ENCODE measurements at places on chromosomes 11 and 22. TPM values are rescaled to one million over a fixed set of nuclear protein-coding genes. Genes with fewer than 3 reads are reported as not detected.

RIC3 gene
- 10.5 TPM for polyA plus RNA-seq

MGAT3 gene
- 2.7 TPM for polyA plus RNA-seq

C11orf91 gene
- not detected for polyA plus RNA-seq

IL18 gene
- 37.4 TPM for polyA plus RNA-seq

MS4A3 gene
- not detected for polyA plus RNA-seq

LRRC10B gene
- polyA plus RNA-seq: 1.0 TPM

FGF3 gene
- not detected for polyA plus RNA-seq

DNA sequence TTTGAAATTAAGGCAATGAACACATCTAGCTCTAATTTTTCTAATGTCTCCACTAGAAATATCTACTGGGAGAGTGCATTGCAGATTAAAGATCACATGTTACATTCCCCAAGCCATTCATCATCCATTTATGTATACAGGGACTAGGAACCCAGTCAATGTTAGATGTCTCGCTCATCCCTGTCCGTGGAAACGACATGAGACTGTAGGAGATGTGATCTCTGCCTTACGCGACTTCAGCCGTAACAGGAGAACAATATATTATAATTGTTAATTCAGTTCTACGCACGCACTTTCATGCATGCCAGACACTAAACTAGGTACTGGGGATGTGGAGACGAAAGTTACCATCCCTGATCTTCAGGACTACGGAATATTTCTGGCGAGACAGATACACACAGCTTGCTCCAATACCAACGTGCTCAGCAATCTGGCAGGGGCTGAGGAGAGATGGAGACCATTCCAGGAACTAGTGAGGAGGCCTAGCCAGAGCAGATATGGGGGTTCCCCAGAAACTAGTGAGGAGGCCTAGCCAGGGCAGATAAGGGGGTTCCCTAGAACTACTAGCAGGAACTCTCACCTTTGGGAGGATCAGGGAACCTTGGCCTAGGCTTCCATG is 706 bp downstream of the DCPS start:
- no peaks in the 10 kb centered on the region for H3K4me1 ChIP-seq
- peak overlapping the region; percentile 99 for H3K4me3 ChIP-seq
- H3K27ac ChIP-seq: peak overlapping the region; percentile 96
- H3K27me3 ChIP-seq: no peaks in the 10 kb centered on the region
- peaks cover 2% of the 10 kb centered on the region for H3K36me3 ChIP-seq
- DNase-seq: no peak

DNA sequence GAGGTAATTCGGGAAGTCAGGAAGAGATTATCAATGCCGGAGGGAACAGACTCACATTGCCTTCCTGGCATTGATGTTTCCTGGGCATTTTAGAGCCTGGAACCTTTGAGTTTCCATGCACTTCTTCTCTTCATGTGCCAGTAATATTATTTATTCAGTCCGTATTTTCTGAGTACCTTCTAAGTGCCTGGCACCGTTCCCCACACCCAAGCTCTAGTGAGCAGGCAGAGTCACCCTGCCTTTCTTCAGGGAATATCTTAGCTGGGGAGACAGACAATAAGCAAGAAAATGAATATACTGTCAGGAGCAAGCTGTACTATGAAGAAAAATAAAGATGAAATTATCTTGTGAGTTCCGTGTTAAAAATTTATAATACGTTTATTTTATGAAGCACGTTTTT is 136.2 kb upstream of the SEZ6L start:
- no peak overlapping the region for H3K4me3 ChIP-seq
- no peak overlapping the region for H3K27ac ChIP-seq
- no peaks in the 10 kb centered on the region for H3K36me3 ChIP-seq
- no peaks in the 10 kb centered on the region for H3K27me3 ChIP-seq
- no peaks in the 10 kb centered on the region for H3K4me1 ChIP-seq

DNA sequence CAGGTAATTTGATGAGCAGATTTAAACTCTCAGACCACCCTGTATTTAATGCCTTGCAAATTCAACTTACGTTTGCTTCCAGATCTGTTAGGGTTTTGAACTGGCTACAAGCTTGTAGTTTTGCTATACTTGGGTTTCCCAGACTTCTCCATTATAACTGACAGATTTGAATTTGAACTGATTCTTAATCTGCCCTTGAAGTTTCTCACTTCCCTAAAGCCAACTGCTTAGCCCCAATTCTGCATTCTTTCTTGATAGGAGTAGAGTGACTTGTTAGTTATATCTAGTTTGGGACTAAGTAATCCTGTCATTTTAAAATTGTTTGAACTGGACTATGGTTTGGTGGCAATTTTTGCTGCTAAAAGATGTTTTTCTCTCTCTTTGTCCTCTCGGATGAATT is 9.7 kb downstream of the LAYN start:
- no peak overlapping the region for H3K27ac ChIP-seq
- no peak overlapping the region for H3K4me3 ChIP-seq
- no peaks in the 10 kb centered on the region for H3K4me1 ChIP-seq
- no peak for DNase-seq

- peak; percentile 81 for DNase-seq
- H3K27me3 ChIP-seq: no peaks in the 10 kb centered on the region
- H3K27ac ChIP-seq: no peak overlapping the region
- H3K4me1 ChIP-seq: no peaks in the 10 kb centered on the region
Observed at GRCh38 chr22:23128269-23129108, 13.3 kb downstream of the RSPH14 start.

GRCh38 chr22:21646608-21647590 is 4.8 kb downstream of the SDF2L1 start:
- no peak for DNase-seq
- H3K27me3 ChIP-seq: no peaks in the 10 kb centered on the region
- peaks cover 7% of the 10 kb centered on the region for H3K4me1 ChIP-seq
- no peak overlapping the region for H3K4me3 ChIP-seq

- H3K27me3 ChIP-seq: no peaks in the 10 kb centered on the region
- peaks cover 24% of the 10 kb centered on the region for H3K36me3 ChIP-seq
- no peak for DNase-seq
- H3K4me1 ChIP-seq: peaks cover 6% of the 10 kb centered on the region
- no peak overlapping the region for H3K27ac ChIP-seq
- H3K4me3 ChIP-seq: no peak overlapping the region
Observed at GRCh38 chr11:66272596-66272995, 4.2 kb downstream of the RAB1B start.

- no peak overlapping the region for H3K27ac ChIP-seq
- no peak for DNase-seq
- H3K27me3 ChIP-seq: no peaks in the 10 kb centered on the region
- H3K4me1 ChIP-seq: no peaks in the 10 kb centered on the region
- H3K4me3 ChIP-seq: no peak overlapping the region
Observed at GRCh38 chr11:117882311-117882905, 6.0 kb upstream of the FXYD6 start.

GRCh38 chr11:2127482-2128129 is 11.6 kb downstream of the IGF2 start:
- DNase-seq: no peak
- no peaks in the 10 kb centered on the region for H3K4me1 ChIP-seq
- no peaks in the 10 kb centered on the region for H3K36me3 ChIP-seq
- H3K27me3 ChIP-seq: no peaks in the 10 kb centered on the region

- no peaks in the 10 kb centered on the region for H3K36me3 ChIP-seq
- DNase-seq: no peak
- no peaks in the 10 kb centered on the region for H3K4me1 ChIP-seq
- no peaks in the 10 kb centered on the region for H3K27me3 ChIP-seq
- H3K27ac ChIP-seq: no peak overlapping the region
- H3K4me3 ChIP-seq: no peak overlapping the region
Observed at GRCh38 chr11:75632450-75632849, 36.4 kb downstream of the MAP6 start.

DNA sequence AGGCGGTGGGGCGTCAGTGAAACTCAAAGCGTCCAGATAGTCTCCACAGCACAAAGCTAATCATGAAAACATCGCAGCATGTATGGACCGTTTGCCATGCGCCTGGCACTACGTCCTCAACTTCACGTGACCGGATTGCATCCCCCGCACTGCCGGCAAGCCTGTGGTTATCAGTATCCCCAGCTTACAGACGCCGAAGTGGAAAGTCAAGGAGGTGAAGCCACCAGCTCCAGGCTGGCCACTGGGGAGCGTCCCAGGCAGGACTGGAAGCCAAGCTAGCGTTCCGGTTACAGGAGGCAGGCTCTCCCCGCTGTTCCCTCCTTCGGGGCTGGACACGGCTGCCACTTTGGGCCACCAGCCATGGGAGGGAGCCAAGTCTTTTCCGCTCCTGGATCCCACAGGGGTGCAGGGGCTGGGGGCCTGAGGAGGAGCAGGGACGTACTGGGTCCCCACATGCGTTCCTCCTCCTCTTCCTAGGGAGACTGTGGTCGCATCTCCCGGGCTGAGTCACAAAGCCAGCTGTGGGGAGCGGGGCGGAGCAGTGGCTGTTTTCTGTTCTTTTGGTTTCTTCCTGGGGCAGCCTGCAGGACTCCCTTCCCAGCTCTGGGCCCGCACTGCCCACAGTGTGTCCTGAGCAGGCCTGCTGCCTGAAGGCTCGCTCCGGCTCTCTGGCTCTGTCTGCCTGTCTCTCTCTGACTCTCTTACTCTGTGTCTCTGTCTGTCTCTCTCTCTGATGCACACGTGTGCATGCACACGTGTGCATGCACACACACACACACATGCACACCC is 4.3 kb upstream of the OSBPL5 start:
- H3K27me3 ChIP-seq: no peaks in the 10 kb centered on the region
- no peak overlapping the region for H3K27ac ChIP-seq
- H3K4me1 ChIP-seq: peaks cover 10% of the 10 kb centered on the region
- DNase-seq: no peak
- no peaks in the 10 kb centered on the region for H3K36me3 ChIP-seq

DNA sequence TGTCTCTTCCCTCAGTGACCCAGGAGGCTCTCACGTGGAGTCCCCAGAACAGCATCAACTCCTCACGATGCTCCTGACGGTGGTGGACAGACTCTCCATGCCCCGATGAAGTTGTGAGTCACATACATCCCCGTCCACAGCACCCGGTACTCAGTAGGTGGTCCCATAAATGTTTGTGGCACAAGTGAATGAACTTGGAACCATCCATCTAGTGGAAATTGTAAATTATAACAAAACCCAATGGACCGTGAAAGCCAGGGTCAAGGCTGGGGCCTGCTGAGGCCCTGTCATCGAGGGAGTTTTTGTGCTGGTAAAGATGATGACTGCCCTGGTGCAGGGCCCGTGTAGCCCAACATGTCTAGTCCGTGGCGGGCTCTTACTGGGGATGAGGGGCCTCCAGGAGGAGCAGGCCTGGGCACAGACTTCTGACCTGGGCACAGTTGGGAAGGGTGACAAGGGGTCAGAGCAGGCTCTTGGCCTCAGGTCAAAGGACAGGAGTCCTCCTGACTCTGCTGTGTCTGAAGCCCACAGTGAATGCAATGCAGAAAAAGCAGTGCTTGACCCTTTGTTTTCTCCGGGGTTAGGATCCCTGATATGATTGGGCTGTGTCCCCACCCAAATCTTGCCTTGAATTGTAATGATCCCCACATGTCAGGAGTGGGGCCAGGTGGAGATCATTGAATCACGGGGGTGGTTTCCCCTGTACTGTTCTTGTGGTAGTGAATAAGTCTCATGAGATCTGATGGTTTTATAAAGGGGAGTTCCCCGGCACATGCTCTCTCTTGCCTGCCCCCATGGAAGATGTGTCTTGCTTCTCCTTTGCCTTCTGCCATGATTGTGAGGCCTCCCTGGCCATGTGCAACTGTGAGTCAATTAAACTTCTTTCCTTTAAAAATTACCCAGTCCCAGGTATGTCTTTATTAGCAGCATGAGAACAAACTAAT is 20.0 kb upstream of the SMIM38 start:
- no peaks in the 10 kb centered on the region for H3K27me3 ChIP-seq
- H3K4me3 ChIP-seq: no peak overlapping the region
- no peak for DNase-seq
- peaks cover 15% of the 10 kb centered on the region for H3K4me1 ChIP-seq
- no peaks in the 10 kb centered on the region for H3K36me3 ChIP-seq

- no peak for DNase-seq
- H3K27me3 ChIP-seq: no peaks in the 10 kb centered on the region
- no peak overlapping the region for H3K4me3 ChIP-seq
Observed at GRCh38 chr11:125773516-125773915, 5.1 kb downstream of the PATE2 start.

- no peak for DNase-seq
- no peak overlapping the region for H3K4me3 ChIP-seq
- peaks cover 7% of the 10 kb centered on the region for H3K4me1 ChIP-seq
Observed at GRCh38 chr11:73239571-73240189, 21.6 kb downstream of the P2RY2 start.

GRCh38 chr11:57464539-57465181 is 4.3 kb downstream of the RTN4RL2 start:
- H3K27ac ChIP-seq: no peak overlapping the region
- H3K4me1 ChIP-seq: no peaks in the 10 kb centered on the region
- H3K27me3 ChIP-seq: peaks cover 6% of the 10 kb centered on the region
- DNase-seq: no peak
- H3K4me3 ChIP-seq: no peak overlapping the region

DNA sequence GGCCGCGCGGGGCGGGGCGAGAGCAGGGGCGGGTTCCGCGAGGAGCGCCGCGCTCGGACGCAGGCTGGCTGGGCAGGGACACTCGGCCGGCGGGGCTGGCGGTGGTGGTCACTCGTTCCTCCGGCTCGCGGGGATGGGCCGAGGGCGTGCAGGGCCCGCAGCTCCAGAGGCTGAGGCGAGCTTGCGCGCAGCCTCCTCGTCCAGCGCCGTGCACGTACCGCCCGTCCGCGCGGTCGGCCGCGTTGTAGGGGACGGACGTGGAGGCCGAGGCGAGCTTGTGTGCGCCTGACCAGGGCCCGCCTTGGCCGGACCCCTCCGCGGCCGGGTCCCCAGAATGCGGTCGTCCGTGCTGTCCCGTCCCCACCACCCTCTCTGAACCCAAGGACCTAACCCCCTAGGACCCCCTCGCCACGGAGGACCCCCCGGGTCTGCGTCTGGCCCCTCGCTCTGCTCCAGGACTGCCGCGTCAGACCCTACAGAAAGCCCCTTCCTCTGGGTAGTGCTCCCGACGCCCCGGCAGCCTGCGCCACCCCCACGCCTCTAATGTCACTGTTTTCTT is 569 bp upstream of the YPEL1 start:
- no peaks in the 10 kb centered on the region for H3K27me3 ChIP-seq
- H3K4me3 ChIP-seq: peak overlapping the region; percentile 58
- no peak overlapping the region for H3K27ac ChIP-seq
- DNase-seq: no peak
- H3K36me3 ChIP-seq: no peaks in the 10 kb centered on the region

GRCh38 chr11:92357344-92357743 is 132.7 kb downstream of the FAT3 start:
- H3K4me1 ChIP-seq: no peaks in the 10 kb centered on the region
- no peak for DNase-seq
- no peak overlapping the region for H3K4me3 ChIP-seq
- H3K27ac ChIP-seq: no peak overlapping the region
- no peaks in the 10 kb centered on the region for H3K36me3 ChIP-seq
